ENCODE measurements at places on chromosomes 16 and 17.
A peak's percentile ranks its signal among the peaks of the same experiment; 100 is the strongest.

DNA sequence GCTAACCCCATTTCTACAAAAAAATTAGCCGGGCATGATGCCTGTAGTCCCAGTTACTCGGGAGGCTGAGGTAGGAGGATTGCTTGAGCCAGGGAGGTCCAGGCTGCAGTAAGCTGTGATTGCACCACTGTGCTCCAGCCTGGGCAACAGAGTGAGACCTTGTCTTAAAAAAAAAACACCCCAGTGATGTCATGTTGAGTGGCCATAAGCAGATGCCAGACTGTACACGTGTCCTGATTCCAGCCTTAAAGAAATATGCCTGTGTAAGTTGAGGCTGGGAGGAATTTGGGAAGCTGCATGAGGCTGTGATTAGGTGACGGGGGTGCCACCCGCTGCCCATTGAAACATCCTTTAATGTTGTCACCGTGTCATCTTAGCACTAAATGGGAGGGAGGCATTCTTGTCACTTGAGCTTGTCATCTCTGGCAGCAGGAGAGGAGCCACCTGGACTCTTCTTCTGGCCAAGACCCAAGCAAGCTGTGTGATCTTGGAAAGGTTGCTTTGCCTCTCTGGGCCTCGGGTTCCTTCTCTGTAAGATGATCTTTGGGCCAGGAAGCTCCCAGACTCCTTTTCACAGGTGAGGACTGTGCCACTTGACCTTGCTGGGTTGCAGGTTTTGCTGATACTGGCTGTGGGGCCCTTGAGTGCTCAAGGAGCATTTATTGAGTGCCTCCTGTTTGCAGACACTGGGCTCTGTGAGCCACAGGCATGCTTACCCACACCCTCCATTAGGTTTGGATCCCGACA lies 98.3 kb upstream of the CIBAR2 start:
- no peak for DNase-seq

GRCh38 chr17:53033297-53033696 lies 789.4 kb upstream of the KIF2B start:
- DNase-seq = no peak

DNA sequence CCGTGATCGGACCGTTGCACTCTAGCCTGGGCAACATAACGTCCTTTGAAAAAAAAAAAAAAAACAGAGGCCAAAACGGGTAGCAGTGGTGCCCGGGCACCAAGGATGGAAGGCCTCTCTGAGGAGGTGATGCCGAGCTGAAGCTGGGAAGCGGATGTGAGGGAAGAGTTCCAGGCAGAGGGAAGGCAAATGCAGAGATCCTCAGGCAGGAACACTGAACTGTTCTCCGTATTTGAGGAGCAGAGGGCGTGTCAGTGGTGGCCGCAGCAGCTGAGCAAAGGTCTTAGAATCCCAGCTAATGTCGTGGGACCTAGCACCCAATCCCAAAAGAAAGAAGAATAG lies 656 bp upstream of the KCTD13 start:
- DNase-seq = no peak

DNA sequence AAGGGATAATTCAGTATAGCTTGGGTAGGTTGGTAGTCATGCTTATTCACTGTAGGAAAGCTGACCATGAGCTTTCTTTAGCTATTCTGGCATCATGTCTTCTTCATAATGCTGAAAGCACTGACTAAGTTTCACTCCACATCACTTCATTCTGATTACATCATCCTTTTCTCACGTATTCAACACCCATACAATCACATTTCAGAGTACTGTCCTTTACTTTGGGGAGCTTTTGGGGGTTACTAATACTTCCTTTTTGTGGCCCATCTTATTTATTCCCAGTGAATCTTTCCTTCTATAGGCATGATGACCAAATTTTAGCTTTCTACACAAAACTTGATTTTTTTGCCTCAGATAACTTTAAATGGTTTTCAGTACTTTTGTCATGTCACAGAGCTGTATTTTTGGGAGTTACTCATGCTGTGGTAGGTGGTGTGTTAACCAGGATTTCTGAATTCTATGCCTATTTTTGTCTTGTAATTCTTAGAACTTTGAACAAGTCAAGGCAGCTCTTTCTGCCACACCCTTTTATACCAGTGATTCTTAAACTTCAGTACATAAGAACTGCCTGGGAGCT lies 23.5 kb downstream of the TADA2A start:
- DNase-seq = no peak

DNA sequence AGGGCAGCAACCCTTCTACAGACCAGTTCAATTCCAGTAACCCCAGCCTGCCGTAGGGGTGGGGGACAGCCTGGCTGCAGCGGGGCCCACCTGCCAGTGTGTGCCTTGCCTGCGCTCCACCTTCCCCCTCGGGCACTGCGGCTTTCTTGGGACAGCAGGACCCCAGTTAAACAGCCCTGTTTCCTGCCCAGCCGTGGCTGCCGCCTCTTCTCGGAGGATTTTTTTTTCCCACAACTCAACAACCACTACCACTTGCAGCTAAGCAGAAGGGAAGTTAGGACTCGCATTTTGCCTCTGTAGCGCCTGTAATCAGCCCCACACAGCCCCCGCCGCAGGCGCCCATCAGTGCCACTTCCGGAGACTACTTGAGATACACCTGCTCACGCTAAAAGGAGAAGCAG lies 76.1 kb downstream of the RAI1 start:
- DNase-seq = no peak

GRCh38 chr16:4859190-4859899 lies 12.1 kb downstream of the UBN1 start:
- DNase-seq = no peak

GRCh38 chr16:83046664-83047063 lies 419.9 kb downstream of the CDH13 start:
- no peak for DNase-seq

DNA sequence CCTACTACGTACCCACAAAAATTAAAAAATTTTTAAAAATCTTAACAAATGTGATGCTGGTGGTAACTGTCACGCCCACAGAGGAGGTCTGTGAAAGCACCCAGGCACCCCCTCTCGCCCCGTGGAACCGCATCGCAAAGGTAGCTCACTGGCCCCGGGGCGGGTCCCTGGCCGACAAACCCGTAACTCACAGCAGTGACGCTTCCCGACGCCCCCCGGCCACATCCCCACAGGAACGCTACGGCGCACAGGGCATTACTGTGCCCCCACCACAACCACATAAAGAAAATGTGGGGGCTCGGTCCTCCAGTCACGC lies 366 bp downstream of the ANKS3 start:
- DNase-seq = no peak

DNA sequence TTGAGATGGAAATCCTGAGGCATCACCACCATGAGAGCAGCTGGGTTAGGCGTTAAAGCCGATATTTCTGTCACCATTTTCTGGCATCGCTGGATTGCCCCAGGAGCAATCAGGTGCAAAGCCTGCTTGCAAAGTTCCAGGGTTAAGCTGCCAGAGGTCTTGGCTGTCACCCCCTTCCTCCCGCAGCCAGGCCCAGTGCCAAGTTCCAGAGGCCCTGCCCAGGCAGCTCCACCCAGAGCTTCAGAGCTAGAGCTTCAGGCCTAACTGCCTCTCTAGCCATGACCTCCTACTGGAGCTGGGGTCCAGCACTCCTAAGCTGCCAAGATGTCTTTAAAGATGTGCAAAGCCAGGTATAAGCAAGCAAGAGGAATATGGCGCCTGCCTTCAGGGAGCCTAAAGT lies 8.8 kb upstream of the TMEM238L start:
- no peak for DNase-seq

- DNase-seq = no peak
Measured at GRCh38 chr16:27243725-27244362, 24.7 kb downstream of the NSMCE1 start.

- no peak for DNase-seq
Measured at GRCh38 chr17:73801455-73802100, 157.3 kb upstream of the SDK2 start.

- DNase-seq = no peak
Measured at GRCh38 chr17:64085650-64086005, 44.3 kb downstream of the ERN1 start.

- DNase-seq = peak; percentile 76
Measured at GRCh38 chr16:73735018-73735417, 561.6 kb upstream of the PSMD7 start.

GRCh38 chr16:1035066-1035415 lies 37.5 kb upstream of the SSTR5 start:
- DNase-seq = no peak

DNA sequence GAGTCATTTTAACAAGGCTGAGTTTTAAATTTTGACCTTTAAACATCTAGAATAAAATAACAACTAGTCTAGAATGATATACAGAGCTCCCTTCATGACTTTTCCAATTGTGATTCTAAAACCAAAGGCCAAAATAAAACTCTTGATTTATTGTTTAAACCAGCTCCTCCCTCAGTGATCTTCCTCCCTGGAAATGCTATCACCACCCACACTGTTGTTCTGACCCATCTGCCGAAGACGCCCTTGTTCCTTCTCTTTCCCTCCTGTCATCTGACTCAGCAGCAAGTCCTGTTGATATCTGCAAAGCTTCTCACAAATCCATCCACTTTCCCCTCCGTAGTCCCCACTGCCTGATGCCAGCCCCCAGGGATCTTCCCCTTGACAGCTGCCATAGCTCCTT lies 231.6 kb upstream of the DYNLRB2 start:
- DNase-seq = no peak

DNA sequence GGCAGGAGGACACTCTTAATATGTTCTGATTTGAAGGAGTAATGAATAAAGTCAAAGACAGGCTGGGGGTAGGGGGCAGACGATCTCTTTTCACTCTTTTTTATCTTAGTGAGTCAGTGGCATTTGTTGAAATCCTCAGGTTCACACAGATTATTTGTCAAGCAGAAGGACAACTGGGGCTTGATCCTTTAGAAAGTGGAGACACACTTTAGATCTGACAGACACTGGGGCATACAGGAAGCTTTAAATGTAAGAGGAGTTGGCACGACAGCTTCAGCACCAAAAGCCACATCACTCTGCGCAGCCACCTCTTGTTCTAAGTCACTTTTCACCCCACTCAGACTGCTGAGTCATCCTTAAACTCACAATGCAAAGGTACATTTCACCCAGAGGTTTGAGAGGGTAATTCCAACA lies 121.5 kb downstream of the STXBP4 start:
- no peak for DNase-seq

GRCh38 chr16:66443269-66443652 lies 16.2 kb downstream of the BEAN1 start:
- no peak for DNase-seq

DNA sequence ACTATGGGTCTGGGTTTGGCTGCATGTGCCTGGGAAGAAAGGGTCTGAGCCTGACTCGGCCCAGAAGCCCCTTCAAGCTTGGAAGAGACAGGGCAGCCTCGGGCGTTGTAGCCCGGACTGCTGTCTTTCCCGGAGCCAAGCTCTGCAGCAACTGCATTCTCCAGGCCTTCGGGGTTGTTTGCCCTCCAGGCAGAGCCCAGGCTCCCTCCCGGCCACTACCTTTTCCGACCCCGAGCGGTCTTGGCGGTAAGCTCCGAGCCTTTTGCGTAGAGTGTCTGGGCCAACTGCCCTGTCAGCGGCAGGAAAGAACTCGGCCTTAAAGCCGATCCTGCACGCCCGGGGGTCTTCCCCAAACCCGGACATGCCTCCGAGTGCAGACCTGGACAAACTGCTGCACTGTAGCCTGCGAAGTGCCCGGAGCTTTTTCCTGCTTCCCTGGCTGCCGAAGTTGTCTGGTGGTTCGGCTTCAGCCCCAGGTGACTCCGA lies 1.3 kb downstream of the LHX1 start:
- no peak for DNase-seq

DNA sequence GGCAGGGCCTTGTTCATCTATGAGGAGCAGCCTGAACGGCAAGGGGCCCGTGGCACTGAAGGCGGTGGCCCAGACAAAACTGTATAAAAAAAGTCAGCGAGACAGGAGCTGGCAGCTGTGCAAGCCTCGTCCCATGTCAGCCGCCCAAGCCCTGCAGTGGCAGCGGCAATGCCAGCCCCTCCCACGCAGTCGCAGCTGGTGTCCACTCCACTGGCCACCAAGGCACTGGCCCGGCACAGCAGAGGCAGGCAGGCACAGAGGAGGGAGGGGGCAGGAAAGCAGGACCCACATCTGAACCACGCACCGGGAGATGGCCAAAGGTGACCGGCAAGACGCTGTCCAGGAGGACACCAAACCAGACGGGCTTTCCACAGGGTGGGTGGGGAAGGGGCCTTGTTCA lies 15.9 kb upstream of the C16orf95 start:
- no peak for DNase-seq

- DNase-seq = no peak
Measured at GRCh38 chr16:84391151-84392030, 23.1 kb downstream of the ATP2C2 start.

GRCh38 chr17:21134559-21134958 lies 7.8 kb downstream of the DHRS7B start:
- no peak for DNase-seq

DNA sequence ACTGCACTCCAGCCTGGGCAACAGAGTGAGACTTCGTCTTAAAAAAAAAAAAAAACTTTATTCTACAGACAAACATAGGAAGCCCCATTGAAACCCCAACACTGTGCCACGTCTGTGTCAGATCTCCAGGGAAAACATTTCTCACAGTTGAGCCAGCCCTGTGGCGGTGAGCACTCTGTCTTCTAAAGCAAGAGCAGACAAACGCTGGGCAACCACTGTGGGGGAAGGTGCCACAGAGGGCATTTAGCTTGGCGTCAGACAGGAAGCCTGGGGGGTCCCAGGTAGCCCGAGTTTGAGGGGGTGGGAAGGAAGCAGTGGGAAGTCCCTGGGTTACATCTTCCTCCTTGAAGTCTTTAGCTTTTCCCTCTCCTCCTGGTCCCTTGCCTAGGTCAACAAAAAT lies 16.0 kb downstream of the C17orf100 start:
- DNase-seq = no peak

DNA sequence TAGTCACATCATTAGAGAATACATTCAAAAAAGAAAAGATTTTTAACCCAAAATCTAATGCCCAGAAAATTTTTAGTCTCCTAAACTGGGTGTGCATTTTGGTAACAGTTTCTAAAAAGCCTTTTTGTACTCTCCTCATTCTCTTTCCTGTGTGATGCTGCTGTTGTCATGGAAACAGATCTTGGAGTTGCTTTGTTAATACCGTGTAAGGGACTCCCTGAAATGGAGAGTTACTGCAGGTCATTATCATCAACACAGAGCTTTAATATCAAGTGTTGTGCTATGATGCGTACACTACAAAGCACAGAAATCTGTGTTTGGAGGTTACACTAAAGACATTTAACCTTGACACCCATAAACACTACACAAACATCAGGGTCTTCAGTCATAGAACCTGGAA lies 216.3 kb downstream of the PRKCA start:
- DNase-seq = no peak
